Uterine smooth muscle cell (primary cell): ENCODE measurements at places on chromosomes 3 and 15. TPM values are rescaled to one million over a fixed set of nuclear protein-coding genes. Genes with fewer than 3 reads are reported as not detected.

Gene PRR20G
- total RNA-seq: not detected in 2 replicates

Gene RGMA
- 0.22 and 0.50 TPM in 2 replicates for total RNA-seq

Gene MTMR10
- total RNA-seq: 21.6 and 24.0 TPM in 2 replicates

Gene MCF2L2
- total RNA-seq: 0.66 and 1.9 TPM in 2 replicates

Gene SSUH2
- 0.11 and 0.25 TPM in 2 replicates for total RNA-seq

Gene RNF123
- total RNA-seq: 24.1 and 33.9 TPM in 2 replicates

Gene THBS1
- total RNA-seq: 214 and 454 TPM in 2 replicates

Gene ADPRH
- total RNA-seq: 4.5 and 8.1 TPM in 2 replicates

Gene KIF9
- total RNA-seq: 3.2 TPM in 2 replicates

Gene EFHB
- total RNA-seq: under 0.01 and 0.11 TPM in 2 replicates

Gene CPLX3
- total RNA-seq: not detected in 2 replicates

Gene SPRED1
- total RNA-seq: 47.0 and 56.8 TPM in 2 replicates

Gene OXTR
- 8.9 and 12.1 TPM in 2 replicates for total RNA-seq

Gene GPR62
- 0.12 TPM in 1 of 2 replicates, not detected in the other for total RNA-seq

Gene ARGFX
- not detected in 2 replicates for total RNA-seq

Gene ATP13A5
- total RNA-seq: not detected in 2 replicates

Gene ERC2
- total RNA-seq: 0.55 and 0.75 TPM in 2 replicates

Gene GCSAM
- total RNA-seq: not detected in 2 replicates

Gene PEX11A
- total RNA-seq: 5.8 and 9.1 TPM in 2 replicates

Gene PLCL2
- total RNA-seq: 10.6 and 11.1 TPM in 2 replicates

Gene GOLGA8M
- 0.44 and 2.5 TPM in 2 replicates for total RNA-seq

Gene ROBO2
- total RNA-seq: 0.37 and 0.55 TPM in 2 replicates

Gene GOLGA6L1
- not detected in 2 replicates for total RNA-seq

Gene PAK2
- 43.9 and 56.1 TPM in 2 replicates for total RNA-seq

Gene SLC38A3
- total RNA-seq: not detected in 2 replicates
